Activated CD8-positive, alpha-beta T cell treated with anti-CD3 and anti-CD28 coated beads, Interleukin-2, amount 10 ng/mL, durations not matched to agents 7 days and 5 days (primary cell): ENCODE measurements at places on chromosomes 2 and 18. TPM values are rescaled to one million over a fixed set of nuclear protein-coding genes. Genes with fewer than 3 reads are reported as not detected.

The ESPNL gene
- total RNA-seq = 0.10 TPM

DNA sequence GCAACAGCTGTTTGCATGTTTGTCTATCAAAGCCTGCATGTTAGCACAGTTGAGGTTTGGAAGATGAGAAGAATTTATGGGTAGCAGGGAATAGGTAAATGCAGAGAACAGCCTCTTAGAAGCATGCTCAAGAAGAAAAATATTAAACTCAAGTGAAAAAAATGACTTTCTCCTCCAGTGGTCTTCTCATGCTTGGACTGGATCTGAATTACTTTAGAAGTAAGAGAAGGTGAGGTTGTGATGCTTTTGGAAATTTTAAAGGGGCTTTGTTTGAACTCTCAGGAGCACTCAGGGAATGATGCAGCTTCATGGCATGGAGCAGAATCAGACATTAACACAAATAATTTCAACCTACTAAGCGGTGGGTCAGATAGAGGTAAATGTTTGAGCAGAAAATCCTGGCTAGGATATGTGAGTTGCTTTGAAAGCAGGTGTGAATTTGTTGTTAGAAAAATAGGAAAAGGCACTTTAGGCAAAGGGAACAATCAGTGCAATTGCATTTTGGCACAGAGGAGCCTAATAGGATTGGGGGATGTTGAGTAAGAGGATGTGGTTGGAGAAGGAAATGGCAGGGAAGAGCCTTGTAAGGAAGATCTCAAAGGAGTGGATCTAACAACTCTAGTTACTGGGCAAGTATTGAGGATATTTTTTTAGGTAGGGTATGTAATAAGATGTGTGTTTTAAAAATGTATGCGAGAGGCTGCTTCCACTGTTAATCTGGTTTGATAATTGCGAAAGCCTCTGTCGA is 76.3 kb downstream of the DDX1 start:
- no peak for DNase-seq

- DNase-seq = no peak
Measured at GRCh38 chr18:55079481-55080355, 120.5 kb upstream of the CCDC68 start.

DNA sequence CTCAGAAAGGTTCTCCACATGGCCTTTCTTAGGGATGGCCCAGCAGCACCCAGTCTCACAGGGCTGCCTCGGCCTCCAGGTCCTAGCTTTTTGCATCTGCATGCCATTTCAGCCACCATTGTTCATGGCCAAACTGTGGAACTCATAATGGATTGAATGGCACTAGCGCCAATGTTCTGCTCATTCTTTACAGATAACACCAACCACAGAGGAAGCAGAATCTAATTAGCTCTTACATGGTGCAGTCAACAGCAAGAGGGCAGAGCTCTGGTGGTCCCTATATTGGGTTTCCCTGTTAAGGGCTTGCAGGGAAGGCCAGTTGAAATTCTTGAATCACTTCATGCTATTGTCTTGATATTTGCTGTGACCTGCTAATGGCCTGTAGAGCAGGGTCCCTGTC is 45.6 kb downstream of the ARL4C start:
- no peak for DNase-seq

GRCh38 chr2:113113807-113114206 is 13.6 kb upstream of the IL1RN start:
- DNase-seq = no peak

DNA sequence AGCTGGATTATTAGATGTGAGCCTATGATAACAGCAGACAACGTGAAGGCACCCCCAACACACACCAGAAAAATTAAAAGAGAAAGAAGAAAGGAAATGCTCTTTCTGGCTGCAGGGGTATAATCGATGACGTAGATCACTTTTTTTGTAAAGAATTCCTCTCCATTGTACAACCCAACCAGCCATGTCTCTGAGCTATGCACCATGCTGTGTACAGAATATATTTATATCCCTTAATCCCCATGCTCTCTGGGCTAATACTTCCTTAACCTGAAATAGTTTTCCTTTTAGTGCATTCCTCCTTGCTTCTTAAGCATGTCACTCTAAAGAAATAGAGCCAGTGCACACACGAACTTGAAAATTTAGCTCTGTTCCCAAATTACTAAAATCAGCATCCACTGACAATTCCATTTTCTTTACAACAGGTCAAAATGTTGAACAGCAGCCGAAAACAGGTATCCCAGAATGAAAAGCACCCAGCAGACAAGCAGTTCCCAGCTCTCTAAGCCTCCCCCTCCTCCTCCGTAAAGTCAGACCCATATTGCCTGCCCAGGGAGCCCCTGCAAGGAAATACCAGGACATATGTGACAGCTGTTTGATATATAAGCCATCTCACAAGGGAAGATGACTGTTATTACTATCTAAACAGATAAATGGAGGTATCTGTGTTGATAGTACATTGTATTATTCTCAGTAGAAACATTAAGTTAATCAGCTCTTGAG is 247.4 kb upstream of the RAB6C start:
- no peak for DNase-seq

- no peak for DNase-seq
Measured at GRCh38 chr2:43278564-43279220, 52.3 kb upstream of the ZFP36L2 start.

DNA sequence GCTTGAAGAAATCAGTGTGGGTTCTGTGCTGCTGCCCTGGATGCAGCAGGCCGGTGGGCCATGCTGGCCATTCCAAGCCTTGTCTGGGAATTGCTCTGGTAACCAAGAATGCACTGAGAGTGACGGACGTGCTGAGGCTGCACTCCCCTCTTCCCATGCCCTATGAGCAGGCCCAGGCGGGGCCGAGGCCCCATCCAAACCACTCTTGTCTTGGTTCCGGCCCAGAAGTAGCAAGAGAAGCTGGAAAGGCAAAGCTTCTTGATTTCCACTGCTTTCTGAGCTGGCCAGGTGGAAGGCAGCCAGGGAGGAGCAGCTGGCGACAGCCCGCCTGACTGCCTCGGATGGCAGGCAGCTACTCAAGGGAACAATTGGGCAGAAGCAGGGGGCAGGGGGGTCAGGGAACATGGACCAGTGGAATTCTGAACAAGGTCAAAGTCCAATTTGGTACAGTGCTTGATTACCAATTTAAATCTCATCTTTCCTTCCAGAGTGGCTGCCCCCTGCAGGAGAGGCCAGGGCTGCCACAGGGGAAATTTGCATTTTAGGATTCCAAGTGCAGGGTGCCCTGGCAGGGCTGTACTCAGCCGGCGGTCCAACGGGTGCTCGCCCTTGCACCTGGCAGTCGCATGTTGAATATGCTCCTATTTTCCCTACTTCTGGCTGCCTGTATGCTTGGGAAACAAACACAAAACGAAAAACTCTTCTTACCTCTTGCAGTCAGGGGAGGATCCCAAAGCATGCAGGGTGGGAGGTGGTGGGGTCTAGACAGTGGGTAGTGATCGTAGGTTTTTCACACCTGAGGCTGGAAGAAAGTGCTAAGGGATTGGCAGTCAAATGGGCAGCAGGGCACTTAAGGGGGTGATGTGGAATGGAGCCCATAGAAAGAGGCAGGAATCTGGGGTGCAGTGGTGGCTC is 67.3 kb downstream of the LIPG start:
- no peak for DNase-seq

DNA sequence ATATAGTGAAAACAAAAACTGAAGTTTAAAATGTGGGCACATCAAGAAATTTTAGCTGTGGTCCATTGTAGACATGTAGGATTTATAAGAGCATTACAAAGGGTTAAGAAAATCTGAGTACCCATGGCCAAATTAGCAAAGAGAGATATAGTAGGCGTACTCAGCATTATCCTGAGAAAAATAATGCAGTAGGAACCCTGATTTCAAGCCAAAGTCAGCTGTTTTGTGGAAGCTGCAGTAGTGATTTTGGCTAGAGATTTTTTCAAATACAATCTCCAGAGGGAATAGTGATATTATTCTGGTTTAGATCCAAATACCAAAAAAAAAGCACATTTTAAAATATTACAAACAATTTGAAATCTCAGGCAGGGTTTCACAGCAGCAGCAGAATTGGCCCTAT is 450.9 kb downstream of the FBXO15 start:
- no peak for DNase-seq

DNA sequence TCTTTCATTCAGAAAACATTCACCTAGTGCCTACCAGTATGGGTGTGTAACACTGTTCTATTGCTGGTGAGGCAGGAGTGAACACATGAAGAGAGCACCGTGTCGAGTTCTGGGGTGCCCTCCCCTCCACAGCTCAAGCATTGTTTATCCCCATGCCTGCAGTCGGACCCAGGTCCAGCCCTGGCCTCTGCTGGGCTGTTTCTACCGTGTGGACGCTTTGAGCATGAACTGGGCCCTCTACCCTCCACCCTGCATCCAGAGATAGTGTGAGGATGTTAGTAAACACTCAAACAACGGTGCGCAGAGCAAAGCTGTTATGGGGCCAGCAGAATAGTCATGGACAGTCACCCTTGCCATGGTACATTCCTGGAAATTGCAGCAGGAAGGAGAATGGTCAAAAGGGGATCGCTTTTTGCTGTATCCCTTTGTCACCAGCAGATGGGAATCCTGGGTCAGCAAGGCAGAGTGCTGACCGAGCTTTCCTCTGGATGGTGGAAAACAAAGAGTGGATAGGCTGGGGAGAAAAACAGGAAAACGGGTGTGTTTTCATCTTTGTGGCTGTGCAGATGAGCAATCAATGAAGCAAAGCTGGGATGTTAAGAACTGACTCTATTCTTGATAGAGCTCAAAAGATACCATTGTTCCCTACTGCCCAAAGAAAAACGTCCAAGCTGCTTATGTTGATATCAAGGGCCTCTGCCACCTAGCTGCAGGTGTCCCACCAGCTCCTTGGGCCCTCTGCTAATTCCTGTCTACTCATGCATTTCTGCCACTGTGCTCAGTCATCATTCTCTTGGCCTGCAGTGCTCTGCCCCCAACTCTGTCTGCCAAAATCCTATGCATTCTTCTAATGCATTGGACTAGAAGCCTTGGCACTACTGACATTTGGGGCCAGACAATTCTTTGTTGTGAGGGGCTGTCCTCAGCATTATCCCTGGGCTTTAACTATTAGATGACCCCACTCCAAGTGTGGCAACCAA is 38.7 kb downstream of the REEP1 start:
- DNase-seq = no peak

DNA sequence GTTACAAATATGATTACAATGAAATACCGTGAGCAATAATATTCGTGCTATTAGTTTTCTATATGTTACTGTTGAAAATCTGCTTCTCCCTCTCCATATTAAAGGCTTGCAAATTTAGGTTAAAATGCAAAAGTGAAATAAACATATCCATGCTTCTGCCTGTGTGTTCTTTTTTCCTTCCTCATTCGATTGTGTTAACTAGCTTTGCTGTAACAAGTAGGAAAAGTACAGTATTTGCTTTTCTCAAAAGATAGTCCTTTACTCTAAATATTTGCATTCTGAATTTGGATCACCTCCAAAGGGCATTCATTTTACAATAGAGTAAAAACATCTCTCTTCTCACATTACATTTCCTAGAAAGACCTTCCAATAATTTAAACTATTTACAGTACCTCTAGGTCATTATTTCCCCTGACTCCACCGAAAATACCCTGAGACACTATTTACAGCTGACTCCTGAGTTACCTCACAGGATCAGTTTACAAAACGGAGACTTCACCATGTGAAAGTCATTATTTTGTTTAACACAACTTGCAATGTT is 835.0 kb upstream of the FANCL start:
- no peak for DNase-seq

DNA sequence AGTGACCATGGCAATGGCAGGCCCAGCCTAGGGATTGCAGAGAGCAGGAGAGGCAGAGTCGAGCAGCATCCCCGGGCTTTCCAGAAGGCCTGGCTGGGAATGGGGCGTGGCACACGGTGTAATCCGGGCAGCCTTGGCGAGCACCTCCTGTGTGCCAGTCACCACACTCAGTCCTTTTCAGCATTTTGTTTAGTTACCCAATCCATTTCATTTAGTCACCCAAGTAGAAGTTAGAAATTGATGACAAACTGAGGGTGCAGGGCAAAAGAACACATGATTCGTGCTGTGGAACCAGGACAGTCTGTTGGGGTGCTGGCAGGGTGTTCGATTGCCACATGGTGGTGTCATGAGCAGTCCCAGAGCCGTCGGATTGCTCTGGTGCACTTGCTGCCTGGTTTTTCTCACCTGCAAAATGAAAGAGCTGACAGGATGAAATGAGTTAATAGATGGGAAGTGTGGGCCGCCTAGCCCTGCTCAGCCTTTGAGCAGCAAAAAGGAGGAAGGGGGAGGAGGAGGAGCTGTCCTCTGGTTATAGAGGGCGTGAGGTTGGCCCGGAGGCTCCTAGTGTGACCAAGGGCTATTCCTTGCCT is 299.4 kb downstream of the AGAP1 start:
- peak; percentile 22 for DNase-seq

The FOXI3 gene
- not detected for total RNA-seq

GRCh38 chr2:42421157-42421485 is 60.1 kb upstream of the COX7A2L start:
- DNase-seq = no peak

- DNase-seq = no peak
Measured at GRCh38 chr2:1867141-1867540, 122.8 kb upstream of the PXDN start.

DNA sequence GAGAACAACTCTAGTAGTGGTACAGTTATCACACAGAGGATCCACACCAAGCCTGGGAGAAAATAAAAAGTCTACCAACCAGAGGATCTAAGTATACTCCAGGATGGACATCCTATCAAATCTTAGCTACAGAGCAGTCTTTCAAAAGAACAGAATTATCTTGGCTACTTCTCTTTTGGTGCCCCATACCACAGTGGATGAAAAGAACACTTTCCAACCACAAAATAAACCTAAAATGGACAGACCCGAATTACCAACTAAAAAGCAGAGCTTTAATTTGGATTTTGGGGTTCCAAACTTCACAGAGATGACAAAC is 116.1 kb downstream of the SRBD1 start:
- DNase-seq = no peak

- no peak for DNase-seq
Measured at GRCh38 chr2:12202313-12203075, 456.1 kb downstream of the LPIN1 start.

The PCGF1 gene
- total RNA-seq = 28.5 TPM

DNA sequence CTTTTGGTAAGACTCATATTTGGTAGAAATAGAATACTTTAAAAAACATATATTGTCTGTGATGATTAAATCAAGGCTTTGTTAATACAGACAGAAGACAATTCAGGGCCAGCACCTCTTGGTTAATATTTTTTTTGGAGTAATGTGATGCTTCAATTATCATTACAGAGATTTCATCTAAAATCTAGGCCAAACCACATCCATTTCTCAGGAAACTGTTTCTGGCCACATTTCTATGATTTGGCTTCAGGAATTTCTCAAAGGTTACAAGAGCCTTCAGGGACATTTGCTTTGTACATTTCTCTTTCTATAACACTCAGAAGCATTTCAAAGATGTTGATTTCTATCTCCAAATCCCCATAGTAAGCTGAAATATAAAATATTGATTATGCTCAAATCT is 614.9 kb downstream of the LRP1B start:
- DNase-seq = no peak
